ENCODE measurements at places on chromosomes 1 and 21.

- peak; percentile 73 for DNase-seq
These were observed 5.4 kb upstream of the NEK2 start for GRCh38 chr1:211680752-211681327.

DNA sequence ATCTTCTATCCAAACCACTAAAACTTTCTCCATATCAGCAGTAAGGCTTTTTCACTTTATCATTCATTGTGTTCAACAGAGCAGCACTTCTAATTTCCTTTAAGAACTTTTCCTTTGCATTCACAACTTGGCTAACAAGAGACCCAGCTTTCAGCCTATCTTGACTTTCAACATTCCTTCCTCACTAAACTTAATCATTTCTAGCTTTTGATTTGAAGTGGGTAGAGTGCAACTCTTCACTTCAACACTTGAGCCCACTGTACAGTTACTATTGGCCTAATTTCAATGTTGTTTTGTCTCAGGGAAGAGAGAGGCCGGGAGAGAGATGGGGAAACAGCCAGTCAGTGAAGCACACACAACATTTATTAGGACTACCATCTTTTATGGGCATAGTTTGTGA is 2.0 kb downstream of the UBE2G2 start:
- no peak for DNase-seq

- peak; percentile 32 for DNase-seq
These were observed 705 bp downstream of the UROD start for GRCh38 chr1:45012639-45013278.

GRCh38 chr1:156813750-156814570 is 2.7 kb downstream of the SH2D2A start:
- peak; percentile 78 for DNase-seq

GRCh38 chr21:46674430-46675007 is 39.0 kb downstream of the PRMT2 start:
- no peak for DNase-seq

DNA sequence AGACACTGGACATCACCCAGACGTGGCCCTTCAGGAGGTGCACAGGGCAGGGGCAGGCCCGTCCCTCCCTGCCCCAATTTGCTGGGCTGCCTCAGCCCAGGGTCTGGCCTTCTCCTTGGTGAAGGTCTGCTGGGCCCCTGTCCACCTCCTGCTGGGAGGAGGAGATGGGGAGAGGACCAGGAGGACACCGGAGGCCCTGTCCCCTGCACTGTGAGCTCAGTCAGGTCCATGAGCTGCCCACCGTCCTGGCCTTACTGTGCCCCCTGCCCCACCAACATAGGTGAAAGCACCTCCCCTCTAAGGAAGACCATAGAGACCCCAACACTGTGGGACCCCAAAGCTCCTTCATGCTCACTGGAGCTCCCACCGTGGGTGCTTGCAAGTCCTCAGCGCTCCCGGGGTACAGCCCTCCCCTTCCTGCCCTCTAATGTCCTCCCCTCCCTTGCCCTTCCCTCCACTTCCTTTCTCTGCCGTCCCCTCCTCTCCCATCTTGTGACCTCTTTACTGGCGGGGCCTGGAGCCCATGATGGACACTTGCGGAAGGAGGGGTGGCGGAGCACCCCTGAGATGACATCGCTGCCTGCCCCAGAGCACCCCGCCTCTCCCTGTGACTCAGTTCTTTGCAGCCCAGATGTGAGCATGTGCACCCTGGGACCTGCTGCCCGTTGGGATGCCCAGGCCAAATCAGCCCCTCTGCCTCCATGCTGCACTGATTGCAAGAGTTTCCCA is 4.6 kb downstream of the LRRC3 start:
- no peak for DNase-seq

DNA sequence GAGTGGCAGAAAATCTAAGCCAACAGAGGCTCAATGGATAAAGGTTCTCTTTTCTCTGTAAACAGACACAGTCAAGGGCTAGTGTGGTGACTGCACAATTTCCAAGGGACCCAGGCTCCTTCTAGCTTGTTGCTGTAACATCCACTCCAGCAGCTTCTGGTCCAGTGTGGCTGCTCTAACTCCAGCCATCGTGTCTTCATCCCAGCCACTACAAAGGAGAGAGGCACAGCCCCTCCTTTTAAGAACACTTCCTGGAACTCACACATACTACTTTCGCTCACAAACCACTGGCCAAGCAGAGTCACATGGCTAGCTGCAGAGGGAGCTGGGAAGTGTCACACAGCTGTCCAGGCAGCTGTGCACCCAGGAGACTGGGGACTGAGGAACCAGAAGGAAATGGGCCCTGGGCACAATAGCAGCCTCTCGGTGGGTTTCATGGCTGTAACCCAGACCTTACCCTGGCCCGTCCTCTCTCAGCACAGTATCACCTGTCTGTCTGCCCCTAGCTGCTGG is 188.6 kb upstream of the VAMP3 start:
- no peak for DNase-seq

- DNase-seq, result peak; percentile 59
These were observed 52.1 kb downstream of the SYDE2 start for GRCh38 chr1:85148524-85149250.

GRCh38 chr1:95770581-95770980 is 536.6 kb downstream of the RWDD3 start:
- no peak for DNase-seq
